ENCODE measurements at places on chromosomes 11 and 22.

DNA sequence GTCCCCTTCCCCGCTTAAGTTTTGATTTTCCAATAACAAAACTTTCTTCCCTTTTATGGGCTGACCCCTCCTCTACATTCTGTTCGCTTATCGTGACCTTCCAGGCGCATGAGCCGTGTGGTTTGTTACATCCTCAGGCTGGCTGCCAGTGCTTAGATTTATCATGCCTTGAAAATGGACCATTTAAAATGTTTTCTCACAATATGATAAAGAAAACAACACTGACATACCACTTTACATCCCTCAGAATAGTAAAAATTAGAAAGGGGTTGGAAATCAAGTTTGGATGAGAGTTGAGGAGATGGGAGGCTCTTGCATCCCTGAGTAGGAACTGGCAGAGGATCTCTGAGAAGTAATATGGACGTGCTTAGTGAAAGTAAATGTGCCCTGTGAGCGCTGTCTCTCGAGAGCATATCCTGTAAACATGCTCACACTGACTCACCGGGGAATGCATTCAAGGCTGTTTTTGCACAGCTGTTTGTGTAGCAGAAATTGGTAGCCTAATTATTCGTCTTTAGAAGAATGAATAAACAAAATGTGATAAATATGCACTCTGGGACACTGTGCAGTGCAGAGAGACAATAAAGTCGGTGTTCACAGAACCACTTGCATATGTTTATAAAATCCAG lies 17.1 kb upstream of the TOLLIP start:
- DNase-seq, result no peak

GRCh38 chr11:67646535-67647336 lies 3.8 kb downstream of the ACY3 start:
- no peak for DNase-seq

GRCh38 chr22:28822930-28823551 lies 22.7 kb upstream of the XBP1 start:
- DNase-seq, result no peak

GRCh38 chr11:77561257-77561656 lies 28.5 kb upstream of the AQP11 start:
- no peak for DNase-seq

Measured in stimulated activated CD8-positive, alpha-beta memory T cell treated with anti-CD3 and anti-CD28 coated beads, Interleukin-4, amount 100 ng/mL, for 1 hour (primary cell).